Activated CD4-positive, alpha-beta T cell treated with anti-CD3 and anti-CD28 coated beads, Interleukin-2, amount 10 ng/mL, durations not matched to agents 7 days and 5 days (primary cell): ENCODE measurements at places on chromosomes 16 and 17. TPM values are rescaled to one million over a fixed set of nuclear protein-coding genes. Genes with fewer than 3 reads are reported as not detected.

The SHCBP1 gene
- total RNA-seq, result 51.6 TPM

The TMED6 gene
- 1.0 TPM for total RNA-seq

The CENPT gene
- 62.1 TPM for total RNA-seq

The TBC1D3E gene
- total RNA-seq, result 0.10 TPM

DNA sequence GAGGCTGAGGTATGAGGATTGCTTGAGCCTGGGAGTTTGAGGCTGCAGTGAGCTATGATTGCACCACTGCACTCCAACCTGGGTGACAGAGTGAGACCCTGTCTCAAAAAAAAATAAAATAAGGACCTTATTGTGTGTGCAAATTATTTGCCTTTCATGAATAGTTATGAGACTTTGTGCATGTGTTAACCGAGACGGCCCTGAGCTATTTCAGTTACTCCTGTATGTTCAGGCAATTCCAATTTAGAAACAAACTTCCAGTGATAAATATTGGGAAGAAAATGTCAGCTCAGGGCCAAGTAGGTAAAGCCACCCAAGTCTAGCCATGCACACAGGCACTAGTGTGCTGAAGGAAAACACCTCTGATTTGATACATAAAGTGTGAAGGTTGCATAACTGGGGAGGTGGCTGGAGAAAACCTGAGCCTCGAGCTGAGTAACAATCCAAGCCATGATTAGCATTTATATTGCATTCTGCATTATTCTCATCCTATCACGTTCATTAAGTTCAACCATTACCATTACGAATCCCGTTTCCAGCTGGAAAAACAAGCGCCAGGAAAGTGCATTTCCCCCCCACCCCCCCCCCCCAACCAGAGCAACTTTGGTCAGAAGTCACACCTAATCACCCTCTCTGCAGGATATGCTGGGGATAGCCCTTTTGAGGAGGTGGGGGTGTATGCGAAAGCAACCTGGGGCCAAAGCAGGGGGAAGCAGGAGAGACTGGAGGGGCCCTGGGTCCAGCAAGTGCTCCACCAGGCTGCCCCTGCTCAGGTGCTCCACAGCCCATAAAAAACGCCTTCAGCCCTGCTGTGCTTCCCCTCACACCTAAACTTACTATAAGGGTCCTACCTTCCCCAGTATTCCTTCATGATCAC, 18.6 kb upstream of the ENDOV start:
- DNase-seq, result no peak
